Cardiac septum (tissue), 1 donor: ENCODE measurements at places on chromosomes 3 and 15. TPM values are rescaled to one million over a fixed set of nuclear protein-coding genes. Genes with fewer than 3 reads are reported as not detected.

DNA sequence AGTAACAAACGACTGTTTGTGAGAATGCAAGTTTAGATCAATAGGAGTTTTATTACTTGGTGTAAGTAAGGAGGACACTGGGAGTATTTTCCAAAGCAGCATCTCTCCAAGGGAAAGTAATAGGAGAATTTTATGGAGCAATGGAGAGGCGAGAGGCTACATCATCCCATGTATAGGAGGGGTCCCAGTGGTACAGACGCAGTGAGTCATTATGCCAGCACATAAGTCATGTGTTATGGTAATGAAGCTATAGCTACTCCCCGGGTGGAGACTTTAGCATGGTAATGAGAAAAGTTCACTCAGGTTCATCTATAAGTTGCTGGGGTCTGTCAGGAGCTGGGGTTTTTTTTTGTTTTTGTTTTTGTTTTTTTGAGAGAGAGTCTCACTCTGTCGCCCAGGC is 29.5 kb upstream of the ZNF445 start:
- DNase-seq: no peak

The C3orf62 gene
- 2.9 TPM for total RNA-seq

DNA sequence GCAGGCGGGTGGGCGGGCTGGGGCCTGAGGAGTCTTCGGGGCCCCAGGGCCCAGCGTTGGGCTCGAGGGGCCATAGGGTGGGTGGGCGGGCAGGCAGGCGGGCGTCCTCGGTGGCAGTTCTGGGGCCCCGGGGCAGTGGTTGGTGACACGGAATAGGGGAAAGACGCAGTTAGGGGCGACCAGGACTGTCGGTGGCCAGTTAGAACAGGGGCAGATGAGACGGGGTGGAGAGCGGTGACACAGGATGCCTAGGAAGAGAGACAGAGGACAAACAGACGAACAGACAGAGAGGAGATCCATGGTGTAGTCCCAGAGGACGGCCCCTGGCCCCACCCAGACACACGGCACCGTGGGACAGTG is 36.5 kb downstream of the GRIP2 start:
- DNase-seq: peak; percentile 41

The EPHA6 gene
- total RNA-seq: 0.24 TPM

DNA sequence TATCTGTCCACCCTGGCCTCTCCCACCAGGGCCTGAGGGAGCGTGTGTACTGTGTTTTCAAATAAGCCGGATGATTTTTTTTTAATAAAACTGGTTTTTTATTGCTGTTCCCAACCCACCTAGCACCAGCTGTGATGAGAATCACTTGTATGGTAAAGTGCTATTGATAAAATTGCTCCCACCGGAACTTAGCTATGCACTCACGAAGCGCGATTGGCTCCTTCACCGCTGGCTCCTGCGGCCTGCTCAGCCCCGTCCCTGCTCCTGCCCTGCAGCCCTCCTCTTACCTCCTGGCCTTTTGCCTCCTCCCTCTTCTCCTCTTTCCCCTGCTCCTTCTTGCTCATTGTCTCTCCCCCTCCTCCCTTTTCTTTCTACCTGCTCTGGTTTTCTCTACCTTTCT is 183.7 kb downstream of the TLE3 start:
- DNase-seq: no peak

The CSPG4 gene
- total RNA-seq: 21.3 TPM

The ATOSA gene
- total RNA-seq: 31.5 TPM

- DNase-seq: no peak
These were observed 223.8 kb downstream of the KLF13 start for GRCh38 chr15:31550211-31550977.

GRCh38 chr3:29249829-29250345 is 31.0 kb upstream of the RBMS3 start:
- no peak for DNase-seq

The MYO5C gene
- total RNA-seq: 2.0 TPM

The IGSF11 gene
- total RNA-seq: 1.8 TPM

The TEX55 gene
- total RNA-seq: not detected

The RUVBL1 gene
- 19.7 TPM for total RNA-seq

DNA sequence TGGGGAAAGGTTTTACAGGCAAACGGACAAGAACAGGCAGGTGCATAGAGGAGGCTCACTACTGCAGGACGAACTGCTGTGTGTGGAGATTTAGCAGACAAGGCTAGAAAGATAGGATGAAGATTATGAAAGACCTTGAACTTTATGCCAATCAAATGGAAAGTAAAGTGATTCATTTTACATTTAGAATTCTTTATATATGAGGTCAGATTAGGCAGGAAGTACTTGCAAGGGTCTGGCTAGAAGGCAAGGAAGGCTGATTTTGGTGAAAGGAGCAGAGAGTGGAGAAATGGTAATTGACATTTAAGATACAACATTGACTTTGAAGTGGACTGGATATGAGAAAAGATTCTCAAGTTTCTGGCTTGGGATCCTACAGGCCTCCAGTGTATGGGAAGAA is 33.6 kb downstream of the PLSCR4 start:
- DNase-seq: no peak

The PIF1 gene
- total RNA-seq: 1.6 TPM

DNA sequence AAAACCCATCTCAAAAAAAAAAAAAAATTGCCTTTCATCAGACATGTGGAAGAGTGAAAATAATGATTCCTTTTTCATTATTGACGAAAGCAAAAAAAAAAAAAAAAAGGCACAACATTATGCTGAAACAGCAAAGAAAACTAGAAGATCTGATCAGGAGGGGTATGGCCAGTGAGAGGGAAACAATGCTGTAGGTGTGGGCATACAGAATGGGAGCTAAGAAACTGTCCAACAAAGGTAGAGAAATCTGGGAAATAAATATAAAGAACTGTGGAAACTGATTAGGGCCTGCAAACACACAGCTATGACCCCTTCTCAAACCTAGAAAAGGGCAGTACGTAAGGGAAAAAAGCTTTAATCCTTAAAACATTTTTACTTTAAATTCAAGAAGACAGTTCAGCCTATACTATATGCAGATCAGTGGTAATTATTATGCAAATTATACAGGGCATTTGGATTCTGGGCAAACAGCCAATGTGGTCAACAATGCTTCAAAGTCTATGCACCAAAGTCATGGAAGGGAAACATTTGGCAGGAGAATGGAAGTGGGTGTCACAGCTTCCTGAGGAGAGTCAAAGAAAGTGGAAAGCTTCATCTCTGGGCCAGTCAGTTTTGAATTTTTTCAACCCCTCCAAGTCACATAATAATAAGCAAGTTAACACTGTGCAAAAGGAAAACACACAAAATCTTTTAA is 68.3 kb upstream of the SLC12A8 start:
- no peak for DNase-seq

DNA sequence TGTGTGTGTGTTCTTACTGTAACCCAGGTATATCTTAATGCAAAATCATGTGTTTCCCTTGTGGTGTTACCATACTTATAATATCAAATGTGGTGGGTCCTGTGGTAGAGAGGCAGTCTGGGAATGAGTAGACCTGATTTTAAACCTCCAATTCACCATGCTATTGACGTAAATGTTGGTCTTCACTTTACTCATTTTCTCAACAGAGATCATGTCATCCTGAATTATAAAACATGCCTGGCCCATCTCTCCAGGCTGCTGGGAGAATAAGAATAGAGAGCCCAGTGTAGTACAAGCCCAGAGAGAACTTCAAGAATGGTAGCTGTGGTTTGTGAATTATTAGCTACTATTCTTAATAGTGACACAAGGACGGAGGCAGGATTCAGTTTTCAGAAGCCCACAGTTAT is 88.1 kb downstream of the MBNL1 start:
- DNase-seq: no peak

DNA sequence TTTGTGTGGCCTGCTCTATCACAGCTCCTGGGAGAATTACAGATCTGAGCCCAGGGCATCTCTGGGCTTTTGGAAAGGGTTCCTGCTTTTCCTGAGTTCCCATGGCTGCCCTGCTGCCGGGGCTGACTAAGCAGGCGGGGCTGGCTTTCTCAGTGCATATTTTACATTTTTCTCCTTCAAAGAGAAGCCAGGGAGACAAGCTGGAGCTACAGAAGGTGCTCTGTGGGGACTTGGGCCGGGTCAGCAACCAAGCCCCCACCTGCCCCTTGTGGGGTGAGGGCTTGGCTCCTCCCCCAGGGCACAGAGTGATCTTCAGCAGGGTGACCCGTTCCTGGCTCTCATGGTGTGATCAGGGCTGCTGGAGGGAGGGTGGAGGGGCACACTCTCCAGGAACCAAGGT is 17.4 kb downstream of the ABTB1 start:
- DNase-seq: peak; percentile 51

The RLBP1 gene
- total RNA-seq: not detected

DNA sequence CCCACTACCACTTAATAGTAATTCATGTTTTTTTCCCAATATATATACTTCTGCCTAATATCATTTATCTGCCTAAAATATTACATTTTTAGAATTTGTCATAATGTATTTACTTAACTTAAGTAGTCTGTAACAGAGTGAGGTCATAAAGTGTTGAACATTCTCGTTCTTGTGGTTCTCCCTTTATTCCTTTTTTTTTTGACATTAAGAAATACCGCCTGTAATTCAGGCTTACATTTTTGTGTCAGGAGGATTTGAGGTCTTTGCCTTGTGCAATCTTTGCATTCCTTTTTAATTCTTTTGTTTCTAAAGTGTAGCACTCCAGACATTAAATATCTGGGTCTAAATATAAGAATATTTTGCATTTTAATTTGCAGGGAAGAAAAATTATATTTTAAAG is 315.4 kb downstream of the PTPRG start:
- DNase-seq: no peak

The FETUB gene
- total RNA-seq: not detected

GRCh38 chr3:58487140-58487886 is 4.6 kb upstream of the KCTD6 start:
- DNase-seq: no peak

The FOXB1 gene
- not detected for total RNA-seq

The PPM1M gene
- 8.9 TPM for total RNA-seq

DNA sequence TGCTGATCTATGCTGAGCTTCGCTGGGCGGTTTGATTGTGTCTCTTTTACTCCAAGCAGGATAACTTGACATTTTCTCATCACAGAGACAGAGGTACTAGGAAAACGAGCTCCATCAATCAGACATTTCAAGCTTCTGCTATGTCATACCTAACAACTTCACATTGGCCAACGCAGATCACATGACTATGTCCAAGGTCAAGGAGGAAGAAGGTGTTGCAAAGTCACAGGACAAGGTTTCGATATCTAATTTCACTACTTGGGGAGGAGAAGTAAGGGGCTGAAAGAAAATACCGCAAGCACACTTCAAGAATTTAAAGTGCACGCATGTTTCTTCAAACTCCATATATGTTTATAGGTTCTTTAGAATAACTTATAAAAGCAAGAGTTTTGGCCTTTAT is 425.8 kb downstream of the CHL1 start:
- no peak for DNase-seq

DNA sequence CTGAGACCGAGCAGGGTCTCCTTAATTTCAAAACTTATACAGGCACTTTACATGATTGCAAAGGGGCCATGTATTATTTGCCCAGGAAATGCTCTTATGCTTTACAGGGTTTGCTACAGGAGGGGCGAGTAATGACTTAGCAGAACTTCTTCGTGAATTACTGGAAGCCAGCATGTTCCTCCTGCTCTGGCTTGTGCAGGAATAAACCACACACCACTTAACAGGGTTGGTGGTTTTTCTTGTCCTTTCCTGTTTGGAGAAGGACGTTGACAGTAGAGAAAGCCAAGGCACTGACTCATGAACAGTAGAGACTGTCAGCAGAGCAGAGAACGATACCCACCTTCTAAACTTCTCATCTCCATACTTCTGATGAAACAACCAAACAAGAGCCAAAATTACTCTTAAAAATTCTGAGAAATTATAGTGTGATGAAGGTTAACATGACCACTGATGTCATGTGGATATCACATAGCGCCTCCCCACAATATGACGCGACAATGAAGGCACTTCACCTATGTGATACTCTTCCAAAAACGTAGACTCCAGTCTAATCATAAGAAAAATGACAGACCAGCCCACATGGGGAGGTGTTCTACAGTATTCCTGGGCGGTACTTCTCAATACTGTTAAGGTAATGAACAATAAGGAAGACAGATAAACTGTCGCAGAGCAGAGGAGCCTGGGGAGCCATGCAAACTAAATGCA is 24.7 kb upstream of the MCTP2 start:
- no peak for DNase-seq

The U2SURP gene
- 40.6 TPM for total RNA-seq

DNA sequence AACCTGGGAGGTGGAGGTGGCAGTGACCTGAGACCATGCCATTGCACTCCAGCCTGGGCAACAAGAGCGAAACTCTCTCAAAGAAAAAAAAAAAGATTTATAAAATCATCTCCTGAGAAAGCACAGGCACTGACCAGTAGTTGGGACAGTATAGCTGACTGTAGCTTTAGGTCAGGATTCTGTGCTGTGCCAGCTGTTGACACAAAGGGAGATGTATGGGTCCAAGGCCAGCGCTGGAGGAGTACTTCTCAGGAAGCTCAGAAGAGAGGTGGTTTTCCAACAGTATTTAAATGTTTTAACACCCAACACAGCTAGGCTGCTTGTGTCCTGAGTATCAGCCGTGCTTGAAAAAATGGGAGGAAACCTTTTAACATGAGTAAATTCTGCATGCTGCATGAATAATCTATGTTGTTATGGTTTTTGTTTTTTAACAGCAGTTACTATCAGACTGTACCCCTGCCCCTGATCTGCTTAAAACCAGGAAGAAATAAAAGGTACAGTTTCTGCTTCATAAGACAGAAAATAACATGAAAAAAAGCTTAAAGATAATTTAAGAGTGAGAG is 6.5 kb downstream of the RAMAC start:
- DNase-seq: no peak

DNA sequence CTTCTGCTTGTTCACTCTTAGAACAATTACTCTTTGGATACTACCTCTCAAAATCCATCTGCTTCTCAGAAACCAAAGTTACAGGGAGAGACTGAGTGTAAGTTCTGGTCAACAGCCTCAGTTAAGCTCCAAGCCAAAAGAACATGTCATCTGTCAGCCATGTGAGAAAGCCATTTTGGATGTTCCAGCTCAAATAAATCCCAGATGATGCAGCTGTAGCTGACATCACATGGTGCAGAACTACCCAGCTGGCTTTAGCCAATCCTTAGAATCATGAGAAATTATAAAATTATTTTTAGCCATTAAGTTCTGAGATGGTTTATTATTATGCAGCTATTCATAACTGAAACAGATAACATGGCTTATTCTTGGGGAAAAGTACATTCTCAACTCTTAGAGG is 696.0 kb downstream of the ZNF385D start:
- DNase-seq: no peak

DNA sequence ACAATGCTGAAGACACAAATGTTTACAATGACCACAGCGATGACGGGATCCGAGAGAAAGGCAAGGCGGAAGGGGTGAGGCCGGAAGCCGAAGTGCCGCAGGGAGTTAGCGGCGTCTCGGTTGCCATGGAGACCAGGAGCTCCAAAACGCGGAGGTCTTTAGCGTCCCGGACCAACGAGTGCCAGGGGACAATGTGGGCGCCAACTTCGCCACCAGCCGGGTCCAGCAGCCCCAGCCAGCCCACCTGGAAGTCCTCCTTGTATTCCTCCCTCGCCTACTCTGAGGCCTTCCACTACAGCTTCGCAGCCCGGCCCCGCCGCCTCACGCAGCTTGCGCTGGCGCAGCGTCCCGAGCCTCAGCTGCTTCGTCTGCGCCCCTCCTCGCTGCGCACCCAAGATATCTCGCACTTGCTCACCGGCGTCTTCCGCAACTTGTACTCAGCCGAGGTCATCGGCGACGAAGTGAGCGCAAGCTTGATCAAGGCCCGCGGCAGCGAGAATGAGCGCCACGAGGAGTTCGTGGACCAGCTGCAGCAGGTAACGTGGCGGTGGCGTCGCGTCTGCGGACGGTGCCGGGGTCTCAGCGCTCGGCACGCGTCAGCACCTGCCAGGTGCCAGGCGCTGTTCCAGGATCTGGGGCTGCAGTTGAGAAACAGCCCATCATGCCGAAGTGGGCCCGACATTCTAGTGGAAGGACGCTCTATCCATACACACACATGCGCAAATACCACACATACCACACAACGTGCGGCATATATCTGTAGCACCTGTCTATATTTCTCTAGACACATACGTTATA is at the start of gene DLEC1:
DLEC1 (plus strand) TSS at position 108 of the 798 bp plus-strand sequence; CDS start at position 126, 18 bp downstream.
- peak; percentile 89 for DNase-seq
